ENCODE measurements at places on chromosomes 1 and 21. TPM values are rescaled to one million over a fixed set of nuclear protein-coding genes. Genes with fewer than 3 reads are reported as not detected.
A peak's percentile ranks its signal among the peaks of the same experiment; 100 is the strongest.

Gene SPATA6
- 1.3 TPM for polyA plus RNA-seq

- DNase-seq, result no peak
Observed at GRCh38 chr1:188155261-188155660, 1326.5 kb downstream of the PLA2G4A start.

Gene PPIE
- 76.7 TPM for polyA plus RNA-seq

DNA sequence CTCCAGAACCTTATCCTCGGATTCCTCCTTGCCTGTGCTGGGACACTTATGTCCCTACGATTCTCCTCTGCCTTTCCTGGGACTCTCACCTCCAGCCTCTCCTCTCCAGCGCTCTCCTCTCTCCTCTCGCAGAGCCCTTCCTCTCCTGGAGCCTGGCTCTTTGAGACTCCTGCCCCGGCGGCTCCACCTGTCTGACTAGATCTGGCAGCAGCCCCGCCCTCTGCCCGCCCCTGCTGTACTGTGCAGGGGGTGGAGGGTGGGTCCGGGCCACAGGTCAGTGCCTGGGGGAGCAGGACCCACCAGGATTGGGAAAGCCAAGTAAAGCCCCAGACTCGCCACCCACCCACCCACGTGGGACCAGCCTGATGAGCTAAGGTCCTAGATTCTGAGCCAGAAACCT is 1.6 kb downstream of the ELOVL1 start:
- DNase-seq, result peak; percentile 56

DNA sequence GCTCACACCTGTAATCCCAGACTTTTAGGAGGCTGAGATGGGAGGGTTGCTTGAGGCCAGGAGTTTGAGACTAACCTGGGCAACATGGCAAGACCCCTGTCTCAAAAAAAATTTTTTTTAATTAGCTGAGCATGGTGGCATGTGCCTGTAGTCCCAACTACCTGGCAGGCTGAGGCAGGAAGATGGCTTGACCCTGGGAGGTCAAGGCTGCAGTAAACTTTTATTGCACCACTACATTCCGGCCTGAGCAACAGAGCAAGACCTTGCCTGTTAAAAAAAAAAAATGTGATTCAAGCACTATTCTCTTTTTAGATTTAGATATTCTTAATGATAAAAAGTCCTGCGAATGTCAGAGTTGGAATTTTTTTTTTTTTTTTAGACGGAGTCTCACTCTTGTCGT is 102.5 kb upstream of the L1TD1 start:
- DNase-seq, result no peak

Gene SPRR2E
- polyA plus RNA-seq, result not detected

DNA sequence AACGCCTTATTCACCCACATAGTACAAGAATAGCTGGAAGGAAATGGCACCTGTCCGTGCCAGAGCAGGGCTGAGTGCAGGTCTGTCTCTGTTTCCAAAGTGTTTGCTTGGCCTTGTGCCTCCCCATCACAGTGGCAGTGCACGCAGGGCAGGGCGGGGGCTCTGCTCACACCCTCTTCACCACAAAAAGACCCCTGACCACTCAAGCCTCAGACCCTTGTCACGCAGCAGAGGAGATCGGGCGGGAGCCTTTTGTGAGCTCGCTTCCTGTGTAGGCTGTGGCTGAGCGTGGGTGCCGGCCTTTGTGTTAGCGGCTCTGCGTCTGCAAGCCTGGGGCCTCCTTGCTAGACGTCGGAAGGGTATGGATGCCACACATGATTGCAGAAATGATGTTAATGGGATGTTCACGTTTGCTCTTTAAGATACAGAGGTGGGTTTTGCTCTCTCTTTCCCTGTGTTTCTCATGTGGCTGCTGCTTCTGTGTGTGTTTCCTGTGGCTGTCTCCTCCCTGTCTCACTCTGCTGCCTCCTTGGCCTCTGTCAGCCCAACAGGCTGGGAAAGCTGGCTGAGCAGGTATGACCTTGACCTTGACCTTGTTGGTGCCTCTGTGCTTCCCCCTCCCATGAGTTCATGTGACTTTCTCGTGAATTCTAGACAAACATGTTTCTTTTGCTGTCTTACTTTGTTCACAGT is 45.4 kb downstream of the S100B start:
- no peak for DNase-seq

GRCh38 chr1:211625040-211625439 is 46.1 kb upstream of the SLC30A1 start:
- peak; percentile 25 for DNase-seq

Gene PRR9
- 0.05 TPM for polyA plus RNA-seq

DNA sequence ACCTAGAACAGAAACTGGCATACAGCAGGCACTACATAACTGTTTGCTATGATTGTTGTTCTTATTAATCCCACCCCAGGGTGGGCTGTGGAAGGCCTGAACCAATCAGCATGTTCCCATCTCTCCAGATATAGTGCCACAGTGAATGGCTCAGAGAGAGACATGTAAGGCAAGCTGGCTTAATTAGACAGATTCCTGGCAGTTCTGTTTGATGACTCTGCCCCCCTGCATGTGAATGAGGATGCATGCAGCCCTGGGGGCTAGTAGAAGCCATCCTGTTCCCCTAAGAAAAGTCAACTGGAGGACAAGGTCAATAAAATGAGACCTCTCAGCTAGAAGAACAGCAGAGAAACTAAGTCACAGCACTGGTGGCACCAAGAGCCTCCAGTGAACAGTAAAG is 130.3 kb downstream of the GLIS1 start:
- no peak for DNase-seq

DNA sequence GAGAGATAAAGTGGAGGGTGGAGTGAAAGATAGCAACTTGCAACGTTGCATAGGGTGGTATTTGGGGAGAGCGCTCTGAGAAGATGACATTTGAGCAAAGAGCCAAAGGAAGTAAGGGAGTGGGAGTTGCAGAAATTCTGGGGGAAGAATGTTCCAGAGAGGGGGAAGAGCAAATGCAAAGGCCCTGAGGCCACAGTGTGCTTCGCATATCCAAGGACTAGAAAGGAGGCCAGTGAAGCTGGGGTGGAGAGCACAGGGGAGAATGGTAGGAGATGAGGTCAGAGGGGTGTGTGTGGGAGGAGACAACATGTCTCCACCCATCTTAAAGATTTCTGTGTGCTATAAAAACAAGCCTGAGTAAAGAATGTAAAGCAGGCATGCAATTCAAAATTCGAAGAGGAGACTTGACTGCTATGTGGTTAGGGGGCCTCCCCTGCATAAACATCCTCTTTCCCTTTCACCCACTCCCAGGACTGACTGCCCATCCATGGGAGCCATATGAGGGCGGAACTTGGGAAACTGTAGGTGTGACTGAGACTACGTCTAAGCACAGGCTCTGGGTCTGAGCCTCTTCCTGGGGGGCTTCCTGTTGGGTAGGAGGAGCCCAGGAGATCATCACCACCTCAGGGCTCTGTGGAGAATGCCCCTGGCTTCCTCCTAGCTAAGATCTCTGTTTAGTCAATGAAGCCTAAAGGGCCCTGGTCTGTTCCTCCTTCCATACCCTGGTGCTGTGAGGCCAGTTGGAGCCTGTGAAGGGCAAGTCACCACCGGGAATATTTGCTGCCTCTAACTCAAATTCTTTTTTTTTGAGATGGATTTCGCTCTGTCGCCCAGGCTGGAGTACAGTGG is 2.9 kb upstream of the CLIC4 start:
- DNase-seq, result no peak

Gene RXFP4
- 0.07 TPM for polyA plus RNA-seq

DNA sequence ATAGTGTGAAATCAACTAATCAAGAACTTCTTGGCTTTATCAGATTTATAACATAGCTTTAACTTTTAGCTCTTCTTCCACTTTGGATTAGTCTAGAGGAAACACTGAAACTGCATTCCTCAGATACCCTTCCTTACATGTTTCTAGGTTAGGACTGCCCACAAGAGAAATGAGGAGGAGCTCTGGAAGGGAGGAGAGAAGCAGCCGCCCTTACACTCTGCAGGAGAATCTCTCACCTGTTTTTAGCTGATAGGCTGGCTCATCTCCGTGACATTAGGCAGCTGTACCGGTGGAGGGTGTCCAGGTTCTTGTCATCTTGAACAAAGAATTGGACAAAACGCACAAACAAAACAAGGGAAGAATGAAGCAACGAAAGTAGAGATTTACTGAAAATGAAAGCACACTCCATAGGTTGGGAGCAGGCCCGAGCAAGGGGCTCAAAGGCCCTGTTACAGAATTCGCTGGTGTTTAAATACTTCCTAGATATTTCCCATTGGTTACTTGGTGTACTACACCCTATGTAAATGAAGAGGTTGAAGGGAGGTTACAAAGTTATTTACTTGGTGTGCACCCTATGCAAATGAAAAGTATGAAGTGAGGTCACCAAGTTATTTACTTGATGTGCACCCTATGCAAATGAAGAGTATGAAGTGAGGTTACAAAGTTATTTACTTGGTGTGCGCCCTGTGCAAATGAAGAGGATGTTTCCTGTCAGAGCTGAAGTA is 524.9 kb upstream of the CHRM3 start:
- DNase-seq, result no peak

- no peak for DNase-seq
Observed at GRCh38 chr1:155016231-155016831, 13.7 kb downstream of the ZBTB7B start.

DNA sequence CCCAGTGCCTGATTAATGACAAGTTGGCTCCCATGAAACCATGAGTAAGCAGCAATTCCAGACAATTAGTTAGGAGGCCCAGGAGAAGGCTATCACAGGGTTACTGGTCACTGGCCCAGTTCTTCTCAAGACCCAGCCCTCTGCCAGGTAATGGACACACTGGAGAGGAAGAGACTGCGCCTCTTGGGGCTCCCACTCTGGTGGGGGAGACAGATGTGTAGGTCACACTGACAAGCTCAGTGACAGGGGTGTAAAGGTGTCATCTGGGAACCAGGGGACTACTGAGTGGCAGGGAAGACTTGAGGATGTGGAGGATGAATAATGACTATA is 4.9 kb downstream of the HPCA start:
- DNase-seq, result no peak

GRCh38 chr1:206911064-206911663 is 10.6 kb downstream of the FCMR start:
- peak; percentile 60 for DNase-seq

DNA sequence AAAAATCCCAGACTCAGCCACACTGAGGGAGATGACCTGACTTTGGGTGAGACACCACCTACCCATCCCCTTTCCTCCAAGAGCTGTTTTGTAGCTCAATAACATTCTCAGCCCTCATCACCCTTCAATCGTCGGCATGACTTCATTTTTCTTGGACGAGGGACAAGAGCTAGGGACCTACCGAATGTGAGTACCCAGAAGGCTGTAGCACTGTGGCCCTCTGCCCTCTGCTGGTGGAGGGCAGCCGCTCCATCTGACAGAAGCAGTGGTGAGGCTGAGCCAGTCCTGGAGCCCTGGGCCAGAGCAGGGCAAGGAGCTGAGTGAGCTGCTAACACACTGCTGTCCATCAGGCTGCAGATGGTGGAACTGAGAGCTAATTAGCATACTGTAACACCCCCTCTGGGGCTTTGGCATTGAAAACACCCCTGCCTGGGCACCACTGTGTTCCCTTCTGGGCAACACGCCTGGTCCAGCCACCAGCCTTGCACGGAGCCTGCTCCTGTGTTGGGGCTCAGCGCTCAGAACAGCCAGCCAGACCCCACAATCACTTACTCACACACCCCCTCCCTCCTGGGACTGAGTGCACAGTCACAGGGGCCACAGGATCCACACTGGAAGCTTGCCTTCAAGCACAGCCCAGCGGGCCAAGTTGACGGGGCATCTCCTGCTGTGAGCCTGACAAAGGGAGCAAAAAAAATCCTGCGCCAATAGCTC is 18.3 kb upstream of the ALPL start:
- DNase-seq, result peak; percentile 56

GRCh38 chr1:220511179-220511578 is 16.8 kb upstream of the MARK1 start:
- peak; percentile 88 for DNase-seq

Gene AXDND1
- 0.15 TPM for polyA plus RNA-seq

DNA sequence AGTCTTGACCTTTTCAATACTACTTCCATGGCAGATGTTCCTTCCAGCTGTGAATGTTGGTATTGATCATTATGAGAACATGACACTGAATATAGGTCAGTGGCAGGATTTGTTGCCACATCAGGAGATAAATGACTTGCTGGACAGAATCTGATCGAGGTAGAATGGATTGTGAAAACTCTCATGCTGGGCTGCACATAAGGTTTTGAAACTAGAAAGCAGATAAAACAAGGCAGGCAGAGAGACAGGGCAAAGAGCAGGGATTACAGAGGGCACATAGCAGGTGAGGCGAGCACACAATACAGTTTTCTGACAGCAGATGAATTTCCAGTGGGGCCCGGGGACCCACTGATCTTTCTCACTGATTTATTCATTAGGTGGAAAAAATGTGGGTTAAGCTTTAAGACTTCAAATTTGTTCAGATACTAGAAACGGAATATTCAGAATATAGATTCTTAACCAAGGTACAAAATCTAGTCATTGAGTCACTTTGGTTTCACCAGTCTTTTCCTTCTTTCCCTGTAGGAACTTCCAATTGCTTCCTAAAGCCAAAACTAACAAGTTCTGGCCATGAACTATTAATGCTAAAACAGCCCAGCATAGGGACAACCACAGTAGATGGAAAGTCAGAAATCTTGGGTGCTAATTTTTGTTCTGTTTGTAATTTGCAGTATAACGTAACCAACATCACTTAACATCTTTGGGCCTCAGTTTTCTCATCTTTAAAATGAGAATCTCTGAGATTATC is 296.0 kb upstream of the PTBP2 start:
- no peak for DNase-seq

Gene SLC30A2
- polyA plus RNA-seq, result not detected

DNA sequence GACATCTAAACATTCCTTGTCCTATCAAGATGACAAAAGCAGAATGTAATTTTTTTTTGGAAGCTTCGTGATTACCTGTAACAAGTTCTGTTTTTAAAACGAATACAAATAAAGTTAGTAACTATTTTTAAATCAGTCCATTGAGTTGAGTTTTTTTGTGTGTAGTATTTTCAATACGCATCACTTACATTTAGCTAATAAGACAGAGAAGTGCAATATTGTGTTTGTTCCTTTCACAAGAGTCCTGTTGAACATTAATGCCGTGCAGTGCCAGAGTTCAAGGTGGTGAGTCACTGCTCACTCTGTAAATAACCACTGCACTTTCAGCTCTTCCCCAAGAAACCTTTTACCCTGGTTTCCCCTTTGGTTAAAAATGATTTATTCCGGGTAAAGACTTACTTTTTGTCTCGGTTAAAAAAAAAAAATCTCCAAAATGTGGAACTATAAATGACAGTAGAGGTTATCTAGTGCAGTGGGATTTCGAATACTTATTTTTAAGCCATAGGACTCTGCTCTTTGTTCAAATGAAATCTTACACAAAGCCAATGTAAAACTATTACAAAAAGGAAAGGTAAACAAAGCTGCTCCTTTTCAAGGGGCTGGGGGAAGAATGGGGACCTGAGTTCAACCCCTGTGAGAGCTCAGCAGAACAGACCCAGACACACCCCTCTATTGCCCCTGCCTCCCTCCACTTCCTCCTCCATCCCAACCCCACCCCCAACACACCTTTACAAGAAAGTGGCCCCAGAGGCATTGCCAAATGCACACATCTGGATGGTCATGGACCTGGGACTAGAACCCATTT is 14.8 kb upstream of the NCMAP start:
- peak; percentile 56 for DNase-seq

Gene ACTA1
- not detected for polyA plus RNA-seq

- DNase-seq, result no peak
Observed at GRCh38 chr1:117070124-117070523, 10.0 kb downstream of the TTF2 start.

Gene WDR64
- polyA plus RNA-seq, result not detected

Gene DNAJC28
- 0.75 TPM for polyA plus RNA-seq

- no peak for DNase-seq
Observed at GRCh38 chr1:91501523-91501851, 836 bp downstream of the CDC7 start.

Gene F13B
- polyA plus RNA-seq, result not detected

- no peak for DNase-seq
Observed at GRCh38 chr1:30376054-30376697, 347.2 kb downstream of the MATN1 start.

GRCh38 chr1:171421413-171422020 is 63.8 kb upstream of the PRRC2C start:
- no peak for DNase-seq

Gene TMEM222
- 50.2 TPM for polyA plus RNA-seq

Data from mammary epithelial cell (primary cell).